ENCODE measurements at places on chromosomes 5 and 9.
A peak's percentile ranks its signal among the peaks of the same experiment; 100 is the strongest.

DNA sequence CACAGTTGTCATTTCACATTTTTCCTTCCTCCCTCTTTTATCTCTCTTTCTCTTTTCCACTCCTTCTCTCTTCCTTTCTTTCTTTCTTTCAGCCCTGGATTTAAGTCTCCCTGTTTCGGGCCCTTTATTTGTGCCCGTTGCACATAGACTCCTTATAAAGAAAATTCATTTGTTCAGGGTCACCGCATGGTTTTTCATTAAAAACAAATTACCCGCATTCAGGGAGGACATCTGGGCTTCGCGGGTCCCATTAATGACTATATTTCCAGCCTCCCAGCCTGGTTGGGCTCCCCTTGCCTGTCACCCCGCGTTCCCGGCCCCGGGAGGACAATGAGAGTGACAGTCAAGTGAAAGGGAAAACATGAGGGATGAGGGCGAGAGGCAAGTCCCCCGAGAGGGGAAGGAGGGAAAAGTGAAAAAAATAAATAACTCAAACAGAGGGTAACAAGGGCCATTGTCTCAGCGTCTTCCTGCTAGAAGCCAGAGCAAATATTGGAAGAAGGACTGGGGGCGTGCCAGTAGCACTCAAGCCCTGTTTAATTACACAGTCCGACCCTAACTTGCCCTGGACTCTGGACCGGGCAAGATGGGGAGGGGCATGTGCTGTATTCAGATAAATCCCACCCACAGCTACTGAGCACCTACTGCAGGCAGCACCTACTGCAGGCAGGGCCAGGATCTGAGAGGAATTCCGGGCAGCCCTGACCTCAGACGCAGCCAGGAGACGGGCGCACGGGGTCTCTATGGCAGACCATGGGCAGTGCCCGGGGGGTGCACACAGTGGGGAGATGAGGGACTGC, 166.2 kb downstream of the PAX5 start:
- peak; percentile 99 for DNase-seq

DNA sequence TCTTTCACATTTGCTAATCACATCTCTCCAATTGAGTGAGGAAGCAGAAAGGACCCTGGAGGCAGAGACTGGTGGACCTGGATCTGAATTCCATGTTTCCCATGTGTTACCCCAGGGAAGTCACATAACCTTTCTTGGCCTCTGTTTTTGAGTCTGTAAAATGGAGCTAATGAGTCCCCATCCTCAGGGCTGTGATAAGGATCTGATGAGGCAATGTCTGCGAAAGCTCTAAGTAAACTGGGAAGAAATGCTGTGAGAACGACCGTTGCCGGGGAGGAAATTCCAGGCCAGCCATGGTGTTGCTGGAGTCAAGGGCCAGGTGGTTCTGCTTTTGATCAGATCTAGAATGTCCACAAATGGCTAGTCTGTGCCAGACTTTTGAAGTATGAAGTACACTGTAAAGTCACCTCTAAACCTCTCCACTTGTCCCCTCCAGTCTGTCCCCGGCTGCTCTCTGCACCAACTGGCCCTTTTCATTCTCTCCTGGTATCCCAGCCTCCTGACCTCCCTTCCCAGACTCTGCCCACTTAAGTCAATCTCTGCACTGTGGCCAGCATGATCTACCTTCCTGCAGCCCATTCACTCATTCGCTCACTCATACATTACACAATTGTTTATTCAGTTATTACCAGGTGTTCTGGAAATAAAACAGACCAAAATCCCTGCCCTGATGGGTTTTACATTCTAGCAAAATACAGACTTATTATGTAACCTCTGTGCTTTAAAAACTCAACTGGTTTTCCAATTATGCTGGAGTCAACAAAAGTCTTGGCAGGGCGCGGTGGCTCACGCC, 32.5 kb upstream of the N4BP3 start:
- DNase-seq, result no peak

DNA sequence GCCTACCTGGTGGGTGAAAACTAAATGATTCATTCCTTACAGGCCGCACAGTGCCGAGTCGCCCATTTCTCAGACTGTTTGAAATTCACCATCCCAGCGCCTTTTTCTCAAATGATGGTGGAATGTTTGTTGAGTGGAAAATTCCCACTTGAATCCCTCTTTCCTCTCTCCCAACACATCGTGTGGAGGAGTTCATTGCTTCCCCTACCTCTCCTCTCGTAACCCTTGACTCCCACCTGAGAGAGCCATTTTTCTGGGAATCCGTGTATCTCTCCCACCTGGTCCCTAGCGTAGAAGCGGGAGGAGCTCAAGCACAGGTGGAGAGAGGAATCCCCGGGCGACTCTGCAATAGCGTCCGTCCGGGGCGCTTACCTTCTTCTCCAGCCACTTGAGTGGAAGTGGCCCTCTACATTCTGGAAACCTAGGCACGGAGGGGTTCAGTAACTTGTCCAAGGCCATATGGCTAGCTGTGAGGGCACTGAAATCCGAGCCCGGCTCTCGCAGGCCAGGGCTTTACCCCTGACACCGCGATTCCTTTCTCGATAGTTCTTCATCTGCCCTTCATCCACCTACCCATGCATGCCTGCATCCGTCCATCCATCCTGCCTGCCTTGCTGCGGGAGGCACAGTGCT, 683 bp downstream of the OSMR start:
- DNase-seq, result no peak

DNA sequence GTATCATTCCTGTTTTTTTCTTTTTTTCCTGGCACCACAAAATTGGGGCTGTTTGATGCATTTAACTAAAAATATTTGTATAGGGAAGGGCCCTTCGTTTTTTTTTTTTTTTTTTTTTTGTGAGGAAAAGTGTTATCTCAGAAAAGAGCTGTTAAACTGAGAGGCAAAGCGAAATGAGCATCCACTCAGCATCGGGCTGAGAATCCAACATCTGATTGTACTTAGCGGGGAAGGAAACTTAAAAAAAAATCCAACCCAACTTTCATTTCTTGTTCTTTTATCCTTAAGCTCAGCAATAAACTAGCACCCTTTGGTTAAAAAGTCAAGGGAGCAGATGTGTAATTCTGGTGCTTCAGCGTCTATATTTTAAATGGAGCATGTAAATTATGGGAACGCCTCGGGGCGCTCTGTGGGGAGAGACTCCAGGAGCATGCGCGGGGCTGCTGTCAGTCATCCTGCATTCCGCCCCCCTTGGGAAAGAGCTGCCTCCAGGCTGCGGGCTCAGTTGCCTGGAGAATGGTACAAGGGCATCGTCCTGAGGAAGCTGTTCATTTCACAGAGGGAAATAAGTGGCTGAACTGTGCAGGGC, 33.3 kb downstream of the DMRT2 start:
- DNase-seq, result peak; percentile 39

DNA sequence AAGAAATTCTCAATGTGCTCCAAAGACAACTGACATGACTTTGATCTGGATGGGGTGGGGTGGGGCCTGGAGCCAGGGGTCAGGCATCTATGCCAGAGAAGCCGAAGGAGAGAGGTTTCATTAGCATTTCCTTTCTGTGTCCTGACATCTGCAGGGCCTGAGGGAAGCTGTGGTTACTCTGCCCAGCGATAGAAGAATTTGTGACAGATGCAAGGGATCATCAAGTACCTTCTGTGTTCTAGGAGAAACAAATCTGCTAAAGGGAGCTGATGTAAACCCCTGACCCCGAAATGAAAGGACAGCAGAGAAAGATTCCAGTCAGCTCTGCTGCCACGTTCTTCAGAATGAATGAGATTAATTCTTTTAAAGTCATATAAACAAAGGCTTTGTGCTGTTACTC, 335.7 kb downstream of the PRELID2 start:
- no peak for DNase-seq

- no peak for DNase-seq
Measured at GRCh38 chr5:164357395-164358033, 852.1 kb downstream of the MAT2B start.

- peak; percentile 43 for DNase-seq
Measured at GRCh38 chr5:177134697-177135225, 1.2 kb downstream of the NSD1 start.

- peak; percentile 45 for DNase-seq
Measured at GRCh38 chr9:124853605-124854143, 414 bp downstream of the WDR38 start.

DNA sequence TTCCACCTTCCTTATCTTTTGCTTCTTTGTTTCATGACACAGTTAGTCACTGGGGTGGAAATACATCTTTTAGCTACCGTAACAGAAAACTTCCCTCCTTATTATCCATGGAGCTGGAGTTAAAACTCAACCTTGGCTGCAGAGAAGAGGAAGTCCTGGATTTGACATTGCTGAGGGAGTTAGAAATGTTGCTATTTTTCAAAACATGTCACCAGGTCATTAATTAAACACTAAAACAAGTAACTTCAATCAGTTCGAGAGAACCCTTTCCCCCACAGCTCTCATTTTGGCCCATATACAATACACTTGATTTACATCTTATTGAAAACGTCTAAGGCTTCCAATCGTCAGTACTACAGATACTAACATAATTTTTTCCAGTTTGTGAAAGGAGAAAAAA, 237.9 kb upstream of the CD180 start:
- no peak for DNase-seq

DNA sequence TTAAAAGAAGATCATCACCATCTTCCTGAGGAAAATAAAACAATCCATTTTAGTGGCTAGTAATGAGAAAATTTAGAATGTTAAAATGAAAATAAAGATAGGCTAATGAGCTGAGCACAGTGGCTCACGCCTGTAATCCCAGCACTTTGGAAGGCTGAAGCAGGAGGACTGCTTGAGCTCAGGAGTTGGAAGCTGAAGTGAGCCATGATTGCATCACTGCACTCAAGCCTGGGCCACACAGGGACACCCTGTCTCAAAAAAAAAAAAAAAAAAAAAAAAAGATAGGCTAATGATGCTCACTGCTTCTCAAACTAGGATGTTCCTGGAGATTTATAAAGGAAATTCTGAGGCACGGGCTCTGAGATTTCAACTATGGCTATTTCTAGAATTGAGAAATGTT, 50.3 kb downstream of the CPLANE1 start:
- no peak for DNase-seq

GRCh38 chr9:112809351-112809848, 58.8 kb downstream of the SNX30 start:
- no peak for DNase-seq

Measured in NCI-H69 (cell line).